ENCODE measurements at places on chromosomes 5 and 9.

- peak; percentile 12 for DNase-seq
These were observed 53.4 kb downstream of the TENT4A start for GRCh38 chr5:6766604-6767093.

GRCh38 chr5:81058121-81058520 lies 98.0 kb downstream of the RASGRF2 start:
- DNase-seq, result no peak

DNA sequence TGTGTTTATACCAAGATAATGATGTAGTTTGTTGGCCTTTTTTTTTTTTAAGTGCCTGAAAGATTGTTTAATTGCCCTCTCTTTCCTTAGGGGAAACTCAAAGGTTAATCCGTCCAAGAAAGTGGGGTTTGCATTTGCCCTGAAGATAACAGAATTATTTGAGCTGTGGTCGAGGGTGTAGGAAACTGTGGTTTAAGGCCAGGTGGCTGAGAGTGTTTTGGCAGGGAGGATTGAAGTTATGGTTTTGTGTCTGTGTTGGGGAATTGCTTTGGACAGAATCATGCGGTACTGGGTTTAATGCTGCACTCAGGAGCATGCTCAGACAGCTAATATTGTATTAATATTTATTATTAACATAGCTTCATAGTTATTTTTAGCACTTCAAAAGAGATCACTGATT lies 509.8 kb downstream of the EBF1 start:
- DNase-seq, result no peak

DNA sequence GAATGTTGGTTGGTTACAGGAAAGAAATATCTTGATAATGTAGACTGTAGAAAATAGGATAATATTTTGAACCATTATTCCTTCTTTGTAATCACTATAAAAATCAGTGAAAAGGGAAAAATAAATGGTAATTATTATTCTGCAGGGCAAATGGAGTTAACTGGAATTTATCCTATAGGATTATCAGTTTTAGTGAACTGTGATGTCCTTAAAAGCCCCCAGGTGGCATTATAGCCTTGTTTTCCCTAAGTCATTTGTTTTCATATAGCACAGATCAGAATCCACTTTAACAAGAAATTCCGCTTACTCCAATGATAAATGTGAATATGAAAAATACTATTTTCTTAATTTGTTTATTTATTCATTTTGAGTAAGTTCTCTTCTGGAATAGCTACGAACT lies 26.2 kb upstream of the WDR41 start:
- no peak for DNase-seq

DNA sequence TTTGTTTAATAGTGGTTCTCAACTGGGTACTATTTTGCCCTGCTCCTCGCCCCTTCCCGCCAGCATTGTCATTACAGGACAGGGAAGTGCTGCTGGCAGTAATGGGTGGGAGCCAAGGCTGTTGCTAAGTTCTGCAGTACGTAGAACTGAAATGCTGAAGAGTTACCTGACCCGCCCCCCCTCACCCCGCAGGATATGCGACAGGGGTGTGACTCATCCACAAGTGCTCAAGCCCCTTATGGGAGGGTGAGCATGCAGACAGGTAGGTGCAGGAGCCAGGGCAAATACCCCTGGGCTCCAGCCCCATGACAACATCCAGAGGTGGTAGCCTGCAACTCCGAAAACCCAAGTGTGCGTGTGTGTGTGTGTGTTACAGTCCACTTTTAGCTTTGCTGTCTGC lies 35.7 kb downstream of the LRRC70 start:
- no peak for DNase-seq

GRCh38 chr5:98517560-98518366 lies 255.7 kb upstream of the RGMB start:
- no peak for DNase-seq

DNA sequence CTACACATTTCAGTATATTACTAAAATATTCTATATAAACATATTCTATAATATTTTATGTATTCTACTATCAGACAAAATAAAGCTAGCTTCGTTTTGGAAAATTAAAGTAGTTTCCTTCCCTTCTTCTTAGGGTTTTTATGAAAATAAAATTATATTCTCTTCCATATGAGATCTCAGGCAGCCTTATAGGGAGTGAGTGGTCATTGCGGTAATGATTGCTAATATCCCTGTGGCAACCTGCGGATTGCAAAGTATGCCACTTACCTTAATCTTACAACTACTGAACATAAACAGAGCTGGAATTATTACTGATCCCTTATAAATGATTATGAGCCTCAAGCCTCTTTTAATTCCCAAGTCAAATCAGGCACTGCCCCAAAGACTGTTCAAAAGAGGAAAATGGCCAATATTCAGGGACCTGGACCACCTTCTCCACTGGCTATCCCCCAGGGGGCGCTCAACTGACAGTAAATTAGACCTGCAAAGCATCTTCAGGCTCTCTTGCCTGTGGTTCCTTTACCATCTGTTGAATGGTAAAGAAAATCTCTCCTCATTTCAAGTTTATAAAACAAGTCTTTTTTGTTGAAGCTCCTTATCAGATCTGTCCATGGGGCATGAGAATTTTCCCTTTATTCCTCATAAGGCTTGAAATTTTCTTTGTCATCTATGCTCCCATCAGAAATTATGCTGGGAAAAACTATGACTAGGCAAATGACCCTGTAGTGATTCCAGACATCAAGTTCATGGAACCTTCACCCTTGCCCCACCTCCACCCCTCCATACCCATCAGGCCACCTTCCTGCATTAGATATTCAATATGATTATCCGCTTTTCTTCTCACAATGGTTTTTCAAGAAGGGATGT lies 163.9 kb downstream of the CEMIP2 start:
- peak; percentile 52 for DNase-seq

GRCh38 chr5:476102-476813 lies 33.3 kb downstream of the EXOC3 start:
- no peak for DNase-seq

DNA sequence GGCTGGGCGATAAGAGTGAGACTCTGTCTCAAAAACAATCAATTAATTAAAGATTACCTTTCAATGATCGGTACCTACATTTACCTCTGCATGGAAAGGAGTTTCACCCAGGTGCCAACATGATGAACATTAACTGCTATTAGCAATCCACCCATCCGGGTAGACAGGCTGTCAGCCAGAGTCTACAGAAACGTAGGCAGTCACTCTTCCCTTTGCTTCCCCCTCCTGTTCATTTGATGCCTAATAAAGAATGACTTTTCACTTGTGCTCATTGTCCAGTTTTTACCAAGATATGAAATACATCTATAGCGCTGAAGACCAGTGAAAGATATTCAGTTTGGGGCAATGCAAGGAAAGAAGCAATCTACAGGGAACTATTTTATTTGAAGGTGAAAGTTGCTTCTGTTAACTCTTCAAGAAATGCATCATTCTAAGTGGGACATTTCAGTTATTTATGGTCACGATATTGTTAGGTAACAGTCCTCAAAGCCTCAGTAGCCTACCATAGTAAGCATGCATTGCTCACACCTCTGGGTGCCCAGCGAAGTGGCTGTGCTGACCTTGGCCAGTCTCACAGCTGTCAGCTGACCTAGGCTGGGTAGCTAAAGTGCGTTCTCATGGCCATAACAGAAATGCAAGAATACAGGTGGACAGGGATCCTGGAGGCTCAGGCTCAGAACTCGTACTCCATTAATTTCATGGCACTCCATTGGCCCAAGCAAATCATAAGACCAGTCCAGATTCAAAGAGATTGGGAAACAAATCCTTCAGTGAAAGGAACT lies 87.2 kb upstream of the DMRT1 start:
- no peak for DNase-seq

DNA sequence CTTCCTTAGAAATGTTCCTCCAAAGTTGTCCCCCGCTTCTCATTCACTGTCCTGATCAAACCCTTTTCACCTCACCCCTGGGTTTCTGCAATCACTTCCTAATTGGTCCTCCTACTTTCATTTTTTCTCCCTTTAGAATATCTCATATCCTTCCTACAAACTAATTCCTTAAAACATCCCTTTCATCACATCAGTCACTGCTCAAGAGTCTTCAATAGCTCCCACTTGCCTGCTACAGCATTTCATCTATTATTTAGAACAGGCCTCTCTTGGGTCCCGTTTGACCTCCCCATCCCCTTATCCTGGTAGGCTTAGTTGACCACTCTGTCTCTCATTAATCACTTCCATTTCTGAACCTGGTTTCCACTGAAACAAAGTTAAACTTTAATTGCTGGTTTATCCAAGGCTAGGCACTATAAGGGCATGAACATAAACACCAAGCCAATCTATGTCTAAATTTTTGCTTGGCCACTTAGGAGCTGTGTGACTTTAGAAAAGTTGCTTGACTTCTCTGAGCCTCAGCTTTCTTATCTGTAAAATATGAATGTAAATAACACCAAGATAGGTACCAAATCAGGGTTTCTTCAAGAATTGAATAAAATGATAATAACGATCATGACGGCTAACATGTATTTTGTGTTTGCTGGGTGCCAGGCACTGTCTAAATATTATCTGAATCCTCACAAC lies 202.1 kb upstream of the WWC1 start:
- DNase-seq, result no peak

- DNase-seq, result no peak
These were observed 454.9 kb downstream of the PRR16 start for GRCh38 chr5:120919017-120919416.

DNA sequence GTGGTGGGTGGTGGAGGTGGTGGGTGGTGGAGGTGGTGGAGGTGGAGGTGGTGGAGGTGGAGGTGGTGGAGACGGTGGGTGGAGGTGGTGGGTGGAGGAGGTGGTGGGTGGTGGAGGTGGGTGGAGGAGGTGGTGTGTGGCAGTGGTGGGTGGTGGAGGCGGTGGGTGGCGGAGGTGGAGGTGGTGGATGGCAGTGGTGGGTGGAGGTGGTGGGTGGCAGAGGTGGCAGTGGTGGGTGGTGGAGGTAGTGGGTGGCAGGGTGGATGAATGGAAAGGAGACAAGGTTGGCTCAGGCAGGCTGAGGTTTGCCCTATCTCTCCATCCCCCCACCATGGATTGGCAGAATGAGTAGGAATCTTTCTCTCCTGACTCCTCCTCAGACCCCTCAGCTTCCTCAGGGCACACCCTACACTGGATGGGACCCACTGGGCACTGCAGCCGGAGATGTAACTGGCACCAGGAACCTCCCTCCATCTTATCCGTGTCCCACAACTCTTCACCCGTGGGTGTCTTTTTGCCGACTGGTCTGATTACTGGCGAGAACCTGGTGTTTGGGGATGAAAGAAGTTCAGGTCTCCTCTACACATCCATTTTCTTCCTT lies 166.3 kb downstream of the C9orf50 start:
- no peak for DNase-seq

GRCh38 chr5:28954074-28954473 lies 1915.7 kb upstream of the CDH9 start:
- no peak for DNase-seq

DNA sequence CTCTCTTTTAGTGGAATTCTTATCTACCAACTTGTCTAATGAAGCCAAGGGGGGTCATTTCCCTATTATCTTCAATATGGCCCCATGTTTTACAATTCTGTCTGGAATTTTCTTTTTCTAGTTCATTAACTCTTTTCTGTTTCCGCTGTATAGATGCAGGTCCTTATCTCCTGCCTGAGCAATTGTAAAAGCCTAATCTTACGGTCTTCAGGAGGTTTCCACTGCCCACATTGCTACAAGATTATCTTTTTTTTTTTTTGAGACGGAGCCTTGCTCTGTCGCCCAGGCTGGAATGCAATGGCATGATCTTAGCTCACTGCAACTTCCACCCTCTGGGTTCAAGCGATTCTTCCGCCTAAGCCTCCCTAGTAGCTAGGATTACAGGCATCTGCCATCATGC lies 132.3 kb downstream of the UNC13B start:
- DNase-seq, result no peak

DNA sequence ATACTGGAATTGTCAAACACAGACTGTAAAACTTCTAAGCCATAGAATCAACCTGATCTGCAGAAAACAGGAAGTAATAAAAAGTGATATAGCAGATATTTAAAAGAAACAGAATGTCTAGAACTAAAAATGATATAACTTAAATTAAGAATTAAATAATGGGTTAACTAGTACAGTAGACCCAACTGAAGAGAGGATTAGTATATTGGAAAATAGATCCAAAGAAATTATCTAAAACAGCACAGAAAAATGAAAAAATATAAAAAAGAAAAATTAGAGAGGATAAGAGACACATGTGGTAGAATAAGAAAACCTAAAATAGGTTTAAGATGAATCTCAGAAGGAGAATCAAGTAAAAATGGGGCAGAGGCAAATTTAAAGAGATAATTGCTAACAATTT lies 219.9 kb downstream of the SEMA6A start:
- no peak for DNase-seq

- DNase-seq, result no peak
These were observed 33.2 kb downstream of the GRIN3A start for GRCh38 chr9:101705135-101705661.

DNA sequence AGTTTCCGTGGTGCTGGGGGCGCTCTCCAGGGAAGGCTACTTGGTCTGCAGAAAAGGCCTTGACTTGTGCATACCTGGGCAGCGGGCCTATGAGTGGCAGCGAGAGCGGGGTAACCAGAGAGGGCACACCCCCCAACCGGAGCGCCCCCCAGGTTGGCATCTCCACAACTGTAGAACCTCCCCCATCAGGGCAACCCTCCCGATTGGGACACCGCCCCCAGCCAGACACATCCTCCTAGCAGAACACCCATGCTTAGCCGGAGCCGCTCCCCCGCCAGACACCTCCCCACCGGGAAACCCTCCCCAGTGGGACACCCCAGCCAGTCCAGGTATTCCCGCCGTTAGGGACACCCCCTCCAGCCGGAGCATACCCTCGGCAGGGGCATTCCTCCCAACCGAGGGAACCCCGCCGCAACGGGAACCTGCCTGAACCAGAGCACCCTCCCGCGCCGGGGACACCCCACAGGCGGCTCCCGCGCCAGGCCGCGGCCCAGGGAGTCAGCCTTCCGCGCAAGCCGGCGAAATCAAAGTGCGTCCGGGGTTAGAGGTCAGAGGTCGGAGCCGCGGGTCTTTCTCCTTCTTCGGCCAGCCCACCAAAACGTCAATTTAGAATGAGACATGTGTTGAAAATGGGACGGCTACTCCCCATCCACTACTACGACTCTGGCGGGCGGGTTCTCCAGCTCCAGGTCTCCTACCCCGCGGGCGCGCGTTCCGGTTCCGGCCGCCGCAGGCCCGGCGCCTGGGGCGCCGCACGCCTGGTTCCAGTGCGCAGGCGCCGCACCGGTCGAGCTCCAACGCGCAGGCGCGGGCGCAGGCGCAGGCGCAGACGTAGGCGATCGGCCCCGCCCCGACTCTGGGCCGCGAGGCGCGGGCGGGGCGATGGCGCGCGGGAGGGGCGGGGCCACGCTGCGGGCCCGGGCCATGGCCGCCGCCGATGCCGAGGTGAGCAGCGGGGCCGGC lies at the start of gene EHMT1:
Gene EHMT1 (plus strand): TSS at position 901 of the 963 bp plus-strand sequence. CDS start 24 bp downstream, at position 925.
- peak; percentile 90 for DNase-seq

- DNase-seq, result no peak
These were observed 362.9 kb downstream of the TRIM32 start for GRCh38 chr9:117050007-117050406.

DNA sequence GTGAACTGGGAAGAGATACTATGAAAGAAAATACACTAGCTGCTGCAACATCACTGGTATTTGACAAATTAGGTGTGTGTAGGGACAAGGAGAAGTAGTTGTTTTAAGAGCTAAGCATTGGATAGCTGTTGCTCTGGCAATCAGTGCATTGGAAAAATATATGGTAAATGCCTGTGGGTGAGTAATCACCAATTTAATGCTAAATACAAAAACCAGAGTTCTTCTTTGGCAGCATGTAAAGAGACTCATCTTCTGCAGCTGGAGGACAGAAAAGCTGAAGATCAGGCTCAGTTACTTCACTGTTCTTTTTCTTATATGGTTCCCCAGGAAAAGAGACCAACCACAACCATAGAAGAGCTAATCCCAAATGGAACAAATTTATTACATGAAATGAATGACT lies 201.8 kb upstream of the MPDZ start:
- no peak for DNase-seq
